ENCODE measurements at places on chromosomes 4 and X.
A peak's percentile ranks its signal among the peaks of the same experiment; 100 is the strongest.

GRCh38 chrX:103919270-103919637 is 43.2 kb upstream of the TMSB15B start:
- peak; percentile 69 for DNase-seq

DNA sequence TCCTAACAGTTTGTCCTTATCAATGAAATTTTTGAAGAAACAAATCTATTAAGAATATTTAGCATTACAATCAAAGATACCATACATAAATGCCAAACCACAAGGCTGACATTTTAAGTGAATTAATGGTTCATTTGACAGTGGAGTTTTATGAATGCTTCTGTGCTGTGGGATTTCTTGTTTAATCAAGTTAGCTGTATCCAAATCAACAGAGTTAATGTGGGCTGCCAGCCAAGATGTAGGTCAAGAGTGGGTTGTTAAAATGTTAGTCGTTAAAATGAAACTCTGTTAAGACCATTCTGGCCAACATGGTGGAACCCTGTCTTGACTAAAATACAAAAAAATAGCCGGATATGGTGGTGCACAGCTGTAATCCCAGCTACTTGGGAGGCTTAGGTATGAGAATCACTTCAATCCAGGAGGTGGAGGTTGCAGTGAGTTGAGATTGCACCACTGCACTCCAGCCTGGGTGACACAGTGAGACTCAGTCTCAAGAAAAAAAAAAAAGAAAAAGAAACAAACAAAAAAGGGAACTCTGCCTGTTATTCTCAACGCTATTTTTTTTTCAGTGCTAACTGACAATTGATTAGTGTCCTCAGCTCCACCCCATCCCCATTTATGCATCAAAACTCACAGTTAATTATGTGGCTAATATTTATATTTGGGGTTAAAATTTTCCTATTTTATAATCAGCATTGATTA is 20.2 kb downstream of the GPAT3 start:
- peak; percentile 62 for DNase-seq

- no peak for DNase-seq
Observed at GRCh38 chr4:185965426-185966384, 103.3 kb upstream of the TLR3 start.

DNA sequence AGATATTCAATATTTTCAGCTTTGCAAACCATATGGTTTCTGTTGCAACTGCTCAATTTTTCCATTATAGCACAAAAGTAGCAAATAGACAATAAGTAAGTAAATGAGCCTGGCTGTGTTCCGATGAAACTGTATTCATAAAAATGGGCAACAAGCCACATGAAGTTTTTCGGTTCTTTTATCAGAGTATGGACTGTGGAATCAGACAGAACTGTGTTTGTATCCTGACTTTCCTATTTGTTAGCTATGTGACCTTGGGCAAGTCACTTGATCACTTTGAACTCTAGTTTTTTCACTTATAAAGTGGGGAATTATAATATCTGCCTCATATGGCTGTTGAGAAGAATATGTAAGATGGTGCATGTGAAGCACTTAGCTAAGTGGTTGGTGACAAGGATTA is 23.4 kb upstream of the ADGRA3 start:
- no peak for DNase-seq

- DNase-seq = no peak
Observed at GRCh38 chr4:4420421-4420820, 33.5 kb downstream of the NSG1 start.

GRCh38 chr4:21134994-21135393 is 434.7 kb downstream of the PACRGL start:
- peak; percentile 4 for DNase-seq

All from hematopoietic multipotent progenitor cell treated with erythropoietin and hydrocortisone succinate and interleukin-3 and kit ligand, for 4 days (in vitro differentiated cells).